ENCODE measurements at places on chromosomes 13 and 19.

DNA sequence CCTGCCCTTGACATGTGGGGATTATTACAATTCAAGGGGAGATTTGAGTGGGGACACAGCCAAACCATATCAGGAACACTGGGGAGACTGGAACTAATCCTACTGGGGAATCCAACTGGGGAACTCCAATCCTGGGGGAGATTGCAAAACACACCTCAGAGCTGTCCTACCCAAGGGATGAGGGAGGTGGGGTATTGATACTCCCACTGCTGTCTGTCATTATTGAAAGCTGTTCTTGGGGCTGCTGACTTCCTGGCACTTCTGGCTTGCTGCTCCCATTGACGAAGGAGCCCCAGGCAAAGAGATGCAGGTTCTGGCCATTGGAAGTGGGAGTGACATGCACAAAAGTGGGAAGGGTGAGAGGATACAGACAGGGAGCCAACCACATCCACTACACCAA lies 24.7 kb upstream of the POP4 start:
- no peak for DNase-seq

GRCh38 chr13:73492811-73493210 lies 434.0 kb downstream of the KLF5 start:
- DNase-seq, result no peak

DNA sequence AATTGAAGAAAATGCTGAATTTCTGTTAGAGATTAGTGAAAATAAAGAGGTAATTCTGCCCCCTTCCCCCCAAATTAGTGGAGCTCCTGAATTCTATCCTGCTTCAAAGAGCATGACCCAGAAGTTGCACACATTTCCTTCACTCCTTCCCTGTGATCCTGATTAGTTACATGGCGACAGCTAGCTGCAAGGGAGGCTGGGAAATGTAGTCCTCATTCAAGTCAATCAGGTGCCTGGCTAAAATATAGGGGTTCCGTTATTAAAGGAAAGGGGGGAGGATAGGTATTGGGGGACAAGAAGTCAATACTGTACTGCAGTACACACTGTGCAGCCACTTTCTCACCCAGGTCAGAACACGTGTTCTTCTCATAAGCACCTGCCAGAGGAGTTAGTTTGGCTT lies 65.8 kb downstream of the SIPA1L3 start:
- no peak for DNase-seq

DNA sequence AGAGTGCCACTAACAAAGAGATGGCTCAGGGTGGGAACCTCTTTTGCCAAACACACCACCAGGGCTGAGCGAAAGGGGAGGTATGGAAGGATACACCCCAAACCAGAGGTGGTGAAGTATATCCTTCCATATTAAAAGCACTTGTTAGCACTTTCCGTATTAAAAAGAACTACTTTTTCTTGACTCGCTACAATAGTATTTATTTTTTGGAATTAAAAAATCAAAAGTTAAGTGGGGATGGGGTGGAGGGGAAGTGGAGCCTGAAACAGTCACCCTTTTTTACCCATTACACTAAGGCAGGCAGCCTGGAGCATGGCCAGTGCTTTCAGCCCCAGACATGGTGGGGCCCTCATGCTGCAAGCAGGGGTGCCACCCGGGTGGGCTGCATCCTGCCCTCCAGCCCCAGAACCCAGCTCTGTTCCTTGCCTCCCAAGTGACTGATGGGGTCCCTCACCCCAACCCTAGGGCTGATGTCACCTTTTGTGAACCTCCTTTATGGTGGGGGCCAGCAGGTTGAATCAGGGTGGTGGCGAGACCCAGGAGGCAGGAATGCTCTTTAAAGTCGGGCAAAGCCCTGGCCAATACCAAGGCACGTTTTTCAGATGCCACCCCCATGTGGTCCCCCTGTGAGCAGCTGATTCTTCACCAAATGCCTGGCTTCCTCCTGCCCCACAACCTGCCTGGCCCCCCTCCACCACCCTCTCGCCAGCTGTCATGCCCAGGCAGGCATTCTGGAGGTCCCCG lies 31.0 kb downstream of the LYL1 start:
- no peak for DNase-seq

DNA sequence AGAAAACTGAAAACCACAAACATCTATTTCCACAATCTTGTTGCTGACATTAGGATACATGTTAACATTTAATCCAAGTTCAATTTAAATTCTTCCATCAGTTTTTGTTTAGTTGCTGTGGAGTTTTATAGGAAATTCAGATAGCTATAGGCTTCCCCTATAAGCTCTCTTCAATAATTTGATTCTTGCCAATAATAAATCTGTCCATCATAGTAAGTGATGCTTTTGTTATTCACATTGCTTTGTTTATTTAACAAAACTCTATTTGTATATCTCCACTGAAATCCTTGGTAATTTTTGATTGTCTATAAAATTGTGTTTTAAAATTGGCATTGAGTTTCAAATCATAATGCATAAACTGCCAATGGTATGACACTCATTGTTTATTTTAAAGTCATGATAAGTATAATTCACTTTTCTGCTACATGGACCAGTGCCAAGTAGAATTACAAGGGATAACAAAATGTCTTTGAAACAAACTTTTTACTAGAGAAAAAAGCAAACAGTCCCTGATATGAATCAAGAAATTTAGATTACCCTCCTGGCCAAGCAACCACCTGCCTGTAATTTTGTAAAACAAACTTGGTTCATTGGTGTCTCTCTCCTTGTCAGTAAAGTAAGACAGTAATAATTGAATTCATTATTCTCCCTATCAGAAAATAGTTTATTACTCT lies 577.3 kb upstream of the GPC6 start:
- DNase-seq, result no peak

DNA sequence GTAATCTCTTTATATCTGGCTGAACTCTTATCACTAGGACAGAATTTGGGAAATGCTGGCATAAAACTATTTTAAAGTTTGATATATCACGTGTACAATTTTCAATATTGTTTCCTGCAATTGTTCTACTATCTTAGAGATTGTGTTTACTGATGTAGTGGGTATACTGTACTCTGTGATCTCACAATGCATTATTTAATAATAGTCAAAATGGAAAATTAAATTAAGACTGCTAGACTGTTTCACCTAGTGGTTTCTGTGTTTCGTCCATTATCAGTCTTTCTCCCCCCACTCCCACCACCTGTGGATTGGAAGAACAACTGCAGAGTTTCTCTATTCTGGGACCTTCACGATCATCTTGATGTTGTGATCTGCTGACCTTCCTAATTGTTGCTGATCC lies 449.2 kb upstream of the SLC10A2 start:
- DNase-seq, result no peak

DNA sequence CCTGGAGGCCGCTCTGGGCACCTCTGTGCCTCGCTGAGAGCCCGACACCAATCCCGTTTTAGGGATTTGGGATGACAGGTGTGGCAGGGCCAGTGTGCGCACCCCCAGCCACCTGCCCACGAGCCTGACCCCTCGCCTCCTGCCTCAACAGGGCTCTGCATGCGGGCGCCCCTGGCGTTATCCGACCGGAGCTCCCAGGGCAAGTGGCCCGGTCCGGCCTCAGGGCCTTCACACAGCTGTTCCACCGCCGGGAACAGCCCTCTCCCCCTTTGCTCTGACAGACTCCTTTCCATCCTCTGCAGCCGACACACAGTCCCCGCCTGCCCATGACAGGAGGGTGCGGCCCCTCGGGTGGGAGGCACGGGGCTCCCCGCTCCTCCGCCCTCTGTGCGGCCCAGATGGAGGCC lies 7.1 kb upstream of the WDR18 start:
- DNase-seq, result no peak

GRCh38 chr19:45547965-45548609 lies 36.5 kb downstream of the OPA3 start:
- DNase-seq, result no peak

DNA sequence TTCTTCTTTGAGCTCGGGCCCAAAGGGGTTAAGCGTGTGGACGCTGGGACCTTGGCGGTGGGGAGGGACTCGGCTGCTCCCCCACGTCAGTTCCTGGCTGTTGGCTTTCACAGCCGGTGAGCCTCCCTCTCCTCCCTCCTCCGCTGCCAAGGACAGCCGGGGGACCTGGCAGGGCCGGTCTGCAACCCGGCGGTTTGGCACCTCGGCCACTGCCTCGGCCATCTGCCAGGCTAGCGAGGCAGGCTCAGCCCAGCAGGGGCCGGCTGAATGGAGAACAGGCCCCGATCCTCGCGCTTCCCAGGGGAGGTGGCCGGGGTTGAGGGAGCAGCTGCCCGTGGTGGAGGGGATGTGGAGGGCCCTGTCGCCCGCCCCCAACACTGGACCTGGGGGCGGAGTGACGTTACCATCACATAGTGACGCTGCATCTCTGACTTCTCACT lies 5.0 kb downstream of the TLE5 start:
- DNase-seq, result peak; percentile 97

- DNase-seq, result no peak
These were observed 140.9 kb downstream of the ZNF536 start for GRCh38 chr19:30513082-30513411.

DNA sequence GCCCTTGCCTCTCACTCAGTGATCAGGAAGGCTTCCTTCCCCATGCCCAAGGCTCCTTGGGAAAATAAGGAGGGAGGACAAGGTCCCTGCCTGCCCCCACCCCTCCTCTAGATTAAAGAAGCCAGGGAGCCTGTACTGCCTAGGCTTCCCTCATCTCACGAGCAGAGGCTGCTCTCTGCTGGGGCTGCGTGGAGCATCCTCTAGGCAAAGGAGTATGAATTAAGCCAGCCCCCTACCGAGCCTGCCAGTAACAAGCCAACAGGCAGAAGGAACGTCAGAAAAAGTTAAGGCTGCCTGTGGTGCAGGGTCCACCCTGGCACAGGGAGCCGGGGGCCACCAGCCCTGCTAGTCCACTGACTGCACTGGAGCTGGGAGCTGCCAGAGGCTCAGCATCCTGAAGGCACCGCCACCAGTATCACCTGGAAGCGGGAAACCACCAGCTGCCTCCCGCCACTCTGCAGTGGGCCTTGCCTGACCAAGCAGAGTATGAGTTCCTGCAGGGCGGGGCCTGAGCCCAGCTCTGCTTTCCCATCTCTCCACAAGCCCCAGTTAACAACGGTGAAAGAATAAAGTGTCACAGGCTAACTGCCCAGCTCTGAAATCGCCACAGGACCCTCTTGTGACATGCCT lies 6.8 kb downstream of the NAPA start:
- DNase-seq, result peak; percentile 79

GRCh38 chr13:97205982-97206381 lies 16.2 kb upstream of the MBNL2 start:
- no peak for DNase-seq

DNA sequence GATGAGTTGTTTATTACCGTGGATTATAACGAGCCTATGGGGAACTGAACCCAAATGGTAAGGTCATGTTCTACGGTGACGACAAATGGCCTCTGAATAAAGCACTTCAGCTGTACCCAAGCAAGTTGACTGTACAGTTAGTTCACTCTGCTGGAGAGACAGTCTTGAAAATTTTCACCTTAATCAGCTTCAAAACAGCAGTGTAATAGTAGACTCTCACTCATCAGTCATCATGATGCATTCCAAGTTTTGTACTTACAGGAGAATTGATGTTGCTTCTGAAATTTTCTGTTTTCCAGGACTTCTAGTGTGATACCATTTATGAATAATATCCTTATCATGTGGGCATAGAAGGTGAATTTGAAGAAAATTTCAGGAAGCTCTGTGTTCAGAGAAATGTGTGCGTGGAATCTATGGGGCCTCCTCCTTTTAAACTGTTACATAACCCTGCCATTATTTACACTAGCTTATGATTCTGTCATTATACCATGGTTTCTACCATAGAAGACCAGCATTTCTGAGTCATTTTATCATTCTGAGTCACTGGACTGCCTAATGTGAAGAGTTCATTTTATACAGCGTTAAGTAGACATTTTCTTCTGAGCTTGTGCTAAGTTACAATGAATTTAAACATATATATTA lies 96.9 kb downstream of the WDFY2 start:
- no peak for DNase-seq

DNA sequence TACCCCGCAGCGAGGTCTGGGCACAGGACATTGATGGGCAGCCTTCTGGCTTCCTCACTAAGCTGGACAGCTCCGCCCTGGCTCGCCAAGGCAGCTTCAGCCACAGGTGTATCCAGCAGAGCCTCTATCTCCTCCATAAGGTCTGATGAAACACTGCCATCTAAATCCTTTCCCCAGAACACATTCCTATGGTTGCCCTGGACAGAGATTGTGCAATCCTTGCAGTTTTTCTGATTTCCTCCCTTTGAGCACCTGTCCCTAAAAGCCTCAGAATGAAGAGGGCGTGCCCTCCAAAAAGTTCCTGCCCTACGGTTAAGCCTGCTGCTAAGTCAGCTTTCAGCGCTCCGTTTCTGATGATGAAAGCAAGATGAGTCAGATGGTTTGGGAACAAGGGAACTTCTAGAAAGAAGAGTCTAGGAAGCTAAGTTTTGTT lies 21.0 kb downstream of the CLEC4M start:
- DNase-seq, result no peak

DNA sequence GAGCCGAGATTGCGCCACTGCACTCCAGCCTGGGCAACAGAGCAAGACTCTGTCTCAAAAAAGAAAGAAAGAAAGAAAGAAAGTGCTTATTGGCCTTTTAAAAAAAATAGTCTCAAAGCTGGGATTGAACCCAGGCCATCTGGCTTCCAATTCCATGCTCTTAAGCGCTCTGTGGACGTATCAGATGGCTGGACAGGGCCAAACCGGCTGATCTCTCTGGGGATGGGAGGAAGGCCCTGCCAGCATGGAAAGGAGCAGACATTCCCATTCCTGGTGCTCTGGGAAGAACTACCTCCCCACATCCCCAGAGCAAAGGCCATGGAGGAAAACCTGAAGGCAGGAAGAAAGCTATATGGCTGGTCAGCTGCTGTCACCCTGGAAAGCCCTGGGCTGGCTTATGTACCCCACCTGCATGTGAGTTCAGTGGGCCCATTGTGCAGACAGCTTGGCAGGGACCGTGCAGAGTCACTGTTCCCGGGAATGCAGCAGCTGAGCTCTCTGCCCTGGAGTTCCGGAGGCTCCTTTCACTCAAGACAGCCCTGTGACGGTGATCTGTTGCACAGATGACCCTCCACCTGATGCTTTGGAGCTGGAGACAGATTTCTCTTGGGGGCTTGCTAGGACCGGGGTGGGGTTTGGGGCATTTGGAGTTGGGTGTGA lies 84.3 kb downstream of the SIPA1L3 start:
- no peak for DNase-seq

- peak; percentile 3 for DNase-seq
These were observed 54.3 kb downstream of the MTMR6 start for GRCh38 chr13:25232937-25233515.

DNA sequence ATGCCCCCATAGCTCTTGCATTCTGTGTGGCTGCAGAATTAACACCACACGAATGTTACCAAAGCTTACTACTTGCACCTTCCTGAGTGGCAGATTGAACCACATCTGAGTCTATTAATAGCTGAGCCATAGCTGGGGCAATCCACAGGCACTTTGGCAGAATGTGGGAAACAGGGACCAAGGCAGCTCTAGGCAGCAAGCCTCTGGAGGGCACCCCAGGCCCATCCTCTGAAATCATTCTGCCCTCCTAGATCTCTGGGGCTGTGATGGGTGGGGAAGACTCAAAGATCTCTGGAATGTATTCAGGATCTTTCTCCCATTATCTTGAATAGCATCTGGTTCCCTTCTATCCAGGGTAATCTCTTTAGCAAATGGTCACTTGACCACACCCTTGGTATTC lies 139.3 kb downstream of the TNFRSF19 start:
- no peak for DNase-seq

GRCh38 chr13:34124666-34125306 lies 306.8 kb downstream of the RFC3 start:
- peak; percentile 30 for DNase-seq

GRCh38 chr13:94352057-94352456 lies 127.4 kb downstream of the DCT start:
- DNase-seq, result no peak
